HT-29 (cell line): ENCODE measurements at places on chromosomes 12 and 14.

GRCh38 chr12:112256780-112257179, 125.5 kb downstream of the HECTD4 start:
- DNase-seq = no peak

- DNase-seq = no peak
These were observed 376.6 kb downstream of the ADGRD1 start for GRCh38 chr12:131330106-131330815.

DNA sequence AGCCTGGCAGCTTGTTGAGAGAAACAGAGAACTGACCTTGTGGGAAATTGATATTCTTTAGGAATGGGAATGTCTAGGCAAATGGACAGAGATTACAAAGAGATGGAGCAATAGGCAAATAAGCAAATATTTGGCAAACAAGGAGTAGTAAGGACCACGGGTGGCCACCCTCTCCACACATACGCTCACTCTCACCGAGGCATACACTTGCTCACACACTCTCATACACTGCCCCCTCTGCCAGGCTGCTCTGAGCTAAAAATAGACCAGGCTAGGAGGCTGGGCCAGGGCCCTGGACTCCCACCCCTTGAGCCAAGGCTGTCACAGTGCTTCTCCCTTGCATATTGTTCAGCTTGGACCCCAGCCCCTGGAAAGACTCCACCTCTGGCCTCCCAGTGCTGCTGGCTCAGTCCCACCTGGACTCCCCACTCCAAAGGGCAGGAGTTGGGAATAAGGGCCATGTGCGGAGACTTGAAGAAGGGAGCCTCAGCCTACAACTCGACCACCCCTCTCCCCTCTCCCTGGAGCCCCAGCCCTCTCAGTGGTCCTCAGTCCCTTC, 1.1 kb downstream of the PPP1R1A start:
- DNase-seq = no peak

GRCh38 chr12:132190012-132190755, 45.9 kb downstream of the NOC4L start:
- no peak for DNase-seq

GRCh38 chr12:57109207-57110103, 1.7 kb downstream of the STAT6 start:
- no peak for DNase-seq

GRCh38 chr12:29545102-29545467, 47.6 kb upstream of the OVCH1 start:
- DNase-seq = no peak

GRCh38 chr12:85445060-85445938, 165.3 kb downstream of the ALX1 start:
- DNase-seq = no peak

DNA sequence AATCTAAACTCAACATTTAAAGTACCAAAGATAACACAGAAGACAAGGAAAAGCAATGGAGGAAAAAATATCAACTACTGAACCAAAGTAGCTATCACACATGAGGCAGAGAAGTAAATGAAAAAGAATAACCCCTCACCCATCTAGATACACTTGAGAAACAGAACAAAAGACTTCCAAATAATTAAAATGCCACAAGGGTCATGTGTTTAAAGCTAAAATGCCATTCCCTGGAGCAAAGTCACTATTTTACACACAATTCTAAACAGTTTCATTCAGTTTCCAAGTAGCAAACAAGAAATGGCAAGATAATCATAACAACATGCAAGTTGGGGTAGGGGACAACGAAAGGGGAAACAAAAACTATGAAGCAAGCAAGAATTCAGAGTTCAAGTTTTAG, 12.0 kb downstream of the OSBPL8 start:
- no peak for DNase-seq

- no peak for DNase-seq
These were observed 127.4 kb downstream of the CRADD start for GRCh38 chr12:93804392-93805179.

DNA sequence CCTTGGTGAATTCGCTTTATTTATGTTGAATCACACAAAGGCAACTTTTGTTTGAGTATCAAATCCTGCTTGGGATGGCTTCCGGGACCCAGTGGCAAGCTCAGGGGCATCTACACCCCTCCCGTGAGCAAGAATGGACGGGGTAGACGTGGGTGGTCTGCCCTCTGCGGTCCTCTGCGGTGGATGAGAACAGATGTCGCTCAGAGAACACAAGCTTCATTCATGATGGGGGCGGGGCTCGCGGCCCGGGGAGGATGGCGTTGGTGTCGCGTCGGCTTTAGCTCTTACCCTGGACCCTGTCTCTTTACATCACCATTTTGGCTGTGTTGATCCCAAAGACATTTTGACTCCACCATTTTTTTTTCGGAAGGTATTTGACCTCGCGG, 158.5 kb upstream of the RTL1 start:
- DNase-seq = no peak

GRCh38 chr14:102603293-102603907, 11.0 kb downstream of the RCOR1 start:
- no peak for DNase-seq

DNA sequence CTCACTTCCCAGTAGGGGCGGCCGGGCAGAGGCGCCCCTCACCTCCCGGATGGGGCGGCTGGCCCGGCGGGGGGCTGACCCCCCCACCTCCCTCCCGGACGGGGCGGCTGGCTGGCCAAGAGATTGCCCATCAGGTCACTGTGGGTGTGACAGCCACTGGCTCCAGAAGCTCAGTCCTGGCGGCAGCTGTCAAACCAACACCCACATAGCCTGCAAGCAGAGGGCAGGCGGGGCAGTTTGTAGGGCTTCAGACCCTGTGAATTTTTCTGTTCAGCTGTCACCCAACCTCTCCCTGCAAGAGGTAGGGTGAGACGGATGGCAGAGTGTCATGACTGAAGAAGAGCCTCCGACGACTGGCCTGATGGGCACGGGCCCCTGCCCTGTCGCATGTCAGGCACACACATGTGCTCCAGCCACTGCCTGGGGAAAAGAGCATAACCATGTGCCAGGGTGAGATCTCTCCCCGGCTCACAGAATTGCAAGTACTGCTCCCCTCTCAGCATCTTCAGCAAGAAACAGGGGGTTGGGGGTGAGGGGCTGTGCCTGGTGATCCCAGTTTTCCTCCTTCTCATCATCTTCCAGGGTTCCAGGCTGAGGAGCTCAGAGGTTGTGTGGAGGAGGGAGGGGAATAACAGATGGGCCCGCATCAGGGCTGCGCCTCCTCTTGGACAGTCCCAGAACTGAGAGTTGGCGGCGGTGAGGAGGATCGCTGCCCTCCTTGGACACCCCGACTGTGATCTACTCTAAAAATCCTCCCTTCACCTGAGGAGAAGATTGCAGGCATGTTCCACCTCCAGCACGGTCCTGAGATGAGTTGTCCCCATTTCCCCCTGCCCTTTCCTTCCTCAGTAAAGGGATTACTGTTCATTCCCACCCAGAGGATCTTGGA, 11.2 kb upstream of the PRPH start:
- no peak for DNase-seq

- no peak for DNase-seq
These were observed 2.3 kb downstream of the EVL start for GRCh38 chr14:100067481-100067880.

DNA sequence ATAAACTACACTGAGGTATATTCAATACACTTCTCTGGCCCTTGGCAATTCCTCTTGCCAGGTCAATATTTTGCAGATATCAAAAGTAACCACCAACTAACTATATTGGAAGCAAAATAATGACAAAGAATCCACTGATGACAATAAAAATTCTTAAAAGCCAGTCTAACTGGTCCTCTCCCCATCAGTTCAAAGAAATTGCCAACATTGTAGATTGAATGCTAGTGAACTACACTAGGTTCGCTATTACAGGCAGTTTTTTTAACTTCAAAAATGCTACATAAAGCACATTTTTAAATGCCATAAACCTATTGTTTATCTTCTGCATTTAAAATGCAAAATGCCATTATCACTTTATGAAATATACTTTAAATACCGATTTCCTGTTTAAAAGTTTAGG, 4.0 kb downstream of the CDK17 start:
- DNase-seq = no peak

GRCh38 chr14:68854421-68854820, 61.6 kb upstream of the ZFP36L1 start:
- DNase-seq = no peak

DNA sequence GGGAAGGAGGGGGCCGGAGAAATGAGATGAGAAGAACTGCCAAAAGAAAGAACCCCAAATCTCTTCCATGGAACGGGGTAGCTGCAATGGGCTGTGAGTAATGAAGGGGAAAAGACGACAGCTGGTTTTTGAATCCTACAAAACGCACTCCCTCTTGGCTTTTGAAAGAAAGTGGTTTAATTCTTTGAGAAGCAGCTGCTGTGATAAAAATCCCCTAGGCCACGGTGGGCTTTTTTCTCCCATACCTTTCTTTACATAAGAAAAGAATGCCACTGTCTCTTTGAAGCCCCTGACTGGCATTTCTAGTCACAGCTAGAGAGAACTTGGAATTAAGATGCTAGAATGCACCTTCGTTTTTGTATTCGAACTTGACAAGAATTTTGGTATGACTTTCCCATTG, 486.1 kb downstream of the GLT1D1 start:
- DNase-seq = no peak

- no peak for DNase-seq
These were observed 14.3 kb upstream of the TMX1 start for GRCh38 chr14:51225751-51226150.

GRCh38 chr12:62191491-62192179, 68.6 kb upstream of the USP15 start:
- DNase-seq = no peak

- no peak for DNase-seq
These were observed 120.4 kb downstream of the ETV6 start for GRCh38 chr12:11769723-11770514.

- DNase-seq = no peak
These were observed 186.2 kb downstream of the NRXN3 start for GRCh38 chr14:78356391-78356790.

DNA sequence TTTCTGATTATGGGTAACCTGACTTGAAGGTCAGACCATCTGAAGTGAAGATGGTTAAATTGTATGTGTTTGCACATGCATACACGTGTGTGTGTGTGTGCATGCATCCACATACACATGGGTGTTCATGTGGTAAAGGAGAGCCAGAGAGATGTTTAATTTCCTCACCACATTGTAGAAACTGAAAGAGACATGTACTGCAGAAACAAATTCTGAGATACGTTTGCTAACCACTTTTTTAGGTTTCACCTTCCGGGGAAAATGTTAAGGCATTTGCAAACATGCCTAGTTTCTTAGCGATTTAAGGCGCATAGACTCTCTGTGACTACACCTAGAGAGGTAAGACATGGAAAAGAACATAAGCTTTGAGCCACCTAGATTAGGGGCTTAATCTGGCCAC, 362.9 kb downstream of the RAD51B start:
- no peak for DNase-seq

- peak; percentile 42 for DNase-seq
These were observed 170.7 kb upstream of the GZMB start for GRCh38 chr14:24804552-24805212.

- no peak for DNase-seq
These were observed 14.9 kb upstream of the FKBP11 start for GRCh38 chr12:48940181-48940580.

- DNase-seq = no peak
These were observed 64.4 kb upstream of the BTG1 start for GRCh38 chr12:92210071-92210470.

GRCh38 chr12:117060929-117061305, 38.3 kb downstream of the TESC start:
- DNase-seq = no peak

DNA sequence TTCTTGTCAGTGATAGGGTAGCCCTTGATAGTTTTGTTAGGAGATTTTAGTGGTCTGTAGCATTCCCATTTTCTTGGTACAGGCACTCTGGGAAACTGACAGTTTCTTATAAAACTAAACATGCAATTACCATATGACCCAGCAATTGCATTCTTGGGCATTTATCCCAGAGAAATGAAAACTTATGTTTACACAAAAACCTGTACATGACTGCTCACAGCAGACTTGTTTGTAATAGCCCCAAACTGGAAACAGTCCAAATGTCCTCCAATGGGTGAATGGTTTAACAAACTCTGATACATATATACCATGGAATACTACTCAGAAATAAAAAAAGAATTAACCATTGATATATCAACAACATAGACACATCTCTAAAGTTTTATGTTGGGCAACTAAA, 75.5 kb downstream of the BORCS5 start:
- peak; percentile 43 for DNase-seq

DNA sequence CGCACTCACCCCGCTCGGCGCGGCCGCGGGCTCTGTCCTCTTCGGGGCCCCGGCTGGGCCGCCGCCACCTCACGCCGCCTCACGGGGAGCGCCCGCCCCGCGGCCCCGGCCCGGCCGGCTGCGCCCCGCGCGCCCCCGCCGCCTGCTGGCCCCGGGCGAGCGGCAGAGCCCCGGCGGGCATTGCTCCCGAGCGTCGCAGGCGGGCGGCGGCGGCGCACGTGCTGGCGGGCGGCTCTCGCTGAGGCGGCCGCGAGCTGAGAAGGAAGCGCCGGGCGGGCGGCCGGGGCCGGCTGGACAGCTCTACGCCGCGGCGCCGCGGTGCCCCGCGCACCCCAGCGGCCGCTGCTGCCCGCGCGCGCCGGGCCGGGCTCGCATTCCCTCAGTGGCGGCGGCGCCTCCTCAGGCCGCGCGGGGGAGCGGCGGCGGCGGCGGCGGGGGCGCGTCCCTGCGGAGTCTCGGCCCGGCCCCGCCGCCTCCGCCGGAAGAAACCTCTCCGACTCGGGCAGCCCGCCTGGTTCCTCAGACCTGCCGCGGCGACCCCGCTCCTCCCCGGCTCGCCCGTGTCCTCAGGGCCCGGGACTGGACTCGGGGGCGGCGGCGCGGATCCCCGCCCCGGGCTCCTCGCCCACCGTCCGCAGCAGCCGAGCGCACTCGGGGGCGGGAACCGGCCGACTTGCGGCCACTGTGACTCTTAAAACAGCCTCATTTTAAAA, at the start of gene PITPNM2:
PITPNM2 (minus strand) TSS at position 347 of the 713 bp plus-strand sequence. CDS start 116,500 bp downstream, outside the sequence.
- DNase-seq = peak; percentile 57

GRCh38 chr12:29073631-29074239, 75.3 kb upstream of the FAR2 start:
- DNase-seq = peak; percentile 82

GRCh38 chr14:90614696-90615516, 201.3 kb downstream of the TTC7B start:
- DNase-seq = no peak

- no peak for DNase-seq
These were observed 8.0 kb upstream of the C1R start for GRCh38 chr12:7100239-7100638.

GRCh38 chr14:90235179-90235976, 21.0 kb upstream of the PSMC1 start:
- peak; percentile 74 for DNase-seq

GRCh38 chr14:53855574-53855973, 101.1 kb downstream of the BMP4 start:
- DNase-seq = no peak
